Left colon (tissue), 2 donors: ENCODE measurements at places on chromosomes 11 and 22.

- DNase-seq, result peak; percentile 52
These were observed 6.8 kb downstream of the MICAL2 start for GRCh38 chr11:12117200-12117599.

DNA sequence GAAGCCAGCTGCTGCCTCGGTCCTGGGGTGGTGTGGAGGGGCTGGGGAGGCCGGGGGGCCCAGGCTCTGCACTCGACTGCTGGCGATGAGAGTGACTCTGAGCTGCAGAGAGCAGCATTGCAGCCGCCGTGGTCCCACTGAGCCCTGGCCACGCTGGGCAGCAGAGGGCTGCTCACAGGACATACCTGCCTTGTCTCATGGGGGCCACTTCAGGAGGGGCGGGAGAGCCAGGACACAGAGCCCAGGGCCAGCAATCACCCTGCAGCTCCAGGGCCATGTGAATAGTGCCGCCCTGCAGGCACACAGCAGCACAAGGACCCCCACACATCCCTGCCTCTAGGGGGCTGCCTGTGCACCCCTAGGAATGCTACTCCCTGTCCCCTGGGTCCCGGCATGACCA, 147.0 kb downstream of the CRYBB2 start:
- peak; percentile 13 for DNase-seq

DNA sequence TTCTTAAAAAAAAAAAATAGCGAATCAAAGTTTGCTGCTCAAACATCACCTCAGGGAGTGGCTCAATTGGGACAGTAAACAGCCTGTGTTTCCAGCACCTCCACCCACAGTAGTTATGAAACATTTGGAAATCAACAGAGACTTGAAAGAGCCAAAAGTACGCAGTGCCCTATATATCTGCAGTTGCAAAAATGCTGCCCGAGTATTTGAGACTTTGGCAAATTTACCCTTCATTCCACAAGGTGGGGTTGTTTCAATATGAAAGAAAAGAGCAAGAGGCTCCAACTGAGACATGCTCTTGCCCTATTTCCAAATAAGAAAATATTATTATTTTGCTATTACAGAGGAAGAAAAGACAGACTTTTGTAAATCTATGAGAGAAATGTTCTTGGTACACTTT, 851.1 kb upstream of the RAG2 start:
- DNase-seq, result no peak

DNA sequence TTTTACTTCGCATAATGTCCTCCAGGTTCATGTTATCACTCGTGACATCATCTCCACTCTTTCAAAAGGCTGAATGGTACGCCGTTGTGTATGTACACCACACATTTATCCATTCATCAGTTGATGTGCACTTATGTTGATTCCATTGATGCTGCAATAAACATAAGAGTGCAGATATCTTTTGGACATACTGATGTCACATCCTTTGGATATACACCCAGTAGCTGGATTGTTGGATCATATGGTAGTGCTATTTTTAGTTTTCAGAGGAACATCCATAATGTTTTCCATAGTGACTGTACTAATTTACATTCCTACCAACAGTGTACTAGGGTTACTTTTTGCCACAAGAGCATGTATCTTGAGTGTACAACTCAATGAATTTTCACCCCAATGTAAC, 25.0 kb upstream of the NELL1 start:
- DNase-seq, result no peak

DNA sequence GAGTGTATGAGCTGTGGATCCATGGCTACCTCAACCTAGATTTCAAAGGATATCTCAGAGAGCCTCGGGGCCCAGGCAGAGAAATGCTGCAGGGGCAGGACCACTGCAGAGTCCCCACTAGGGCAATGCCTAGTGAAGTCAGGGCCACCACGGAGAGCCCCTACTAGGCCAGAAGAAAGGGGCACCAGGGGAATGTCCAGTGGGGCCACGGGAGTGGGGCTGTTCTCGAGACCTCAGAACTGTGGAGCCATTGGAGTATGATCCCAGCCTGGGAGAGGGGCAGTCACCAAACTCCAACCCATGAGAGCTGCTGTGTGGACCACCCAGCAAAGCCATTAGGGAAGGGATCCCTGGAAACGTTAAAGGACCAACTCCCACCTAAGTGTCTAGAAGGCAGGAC, 24.5 kb downstream of the RTL6 start:
- DNase-seq, result no peak

GRCh38 chr11:113457784-113458183, 17.4 kb downstream of the DRD2 start:
- peak; percentile 34 for DNase-seq

DNA sequence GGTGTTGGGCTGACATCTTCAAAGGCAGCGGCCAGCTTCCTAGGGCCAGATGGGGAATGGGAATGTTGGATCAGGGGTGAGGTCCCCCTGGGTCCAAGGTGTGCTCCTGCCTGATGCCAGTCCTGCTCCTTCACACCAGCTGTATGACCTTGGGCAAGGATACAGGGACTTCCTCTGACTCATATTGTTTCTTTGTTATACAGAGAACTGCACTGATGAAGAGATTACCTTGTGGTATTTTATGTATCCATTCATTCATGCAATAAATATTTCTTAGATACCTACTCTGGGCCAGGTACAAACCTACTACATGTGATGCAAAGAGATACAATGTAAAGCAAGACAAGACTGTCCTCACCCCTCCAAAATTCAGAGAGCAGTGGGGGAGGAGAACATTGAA, 3.9 kb upstream of the OPCML start:
- no peak for DNase-seq

DNA sequence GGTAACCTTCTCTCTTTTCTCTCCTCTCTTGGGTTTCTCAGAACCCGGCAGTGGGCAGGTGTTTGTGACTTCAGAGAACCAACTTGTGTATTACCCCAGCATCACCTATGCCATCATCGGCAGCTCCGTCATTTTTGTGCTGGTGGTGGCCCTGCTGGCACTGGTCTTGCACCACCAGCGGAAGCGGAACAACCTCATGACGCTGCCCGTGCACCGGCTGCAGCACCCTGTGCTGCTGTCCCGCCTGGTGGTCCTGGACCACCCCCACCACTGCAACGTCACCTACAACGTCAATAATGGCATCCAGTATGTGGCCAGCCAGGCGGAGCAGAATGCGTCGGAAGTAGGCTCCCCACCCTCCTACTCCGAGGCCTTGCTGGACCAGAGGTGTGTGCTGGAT, 62.2 kb downstream of the COMMD9 start:
- no peak for DNase-seq

- DNase-seq, result no peak
These were observed 499.4 kb upstream of the API5 start for GRCh38 chr11:42812361-42812760.

DNA sequence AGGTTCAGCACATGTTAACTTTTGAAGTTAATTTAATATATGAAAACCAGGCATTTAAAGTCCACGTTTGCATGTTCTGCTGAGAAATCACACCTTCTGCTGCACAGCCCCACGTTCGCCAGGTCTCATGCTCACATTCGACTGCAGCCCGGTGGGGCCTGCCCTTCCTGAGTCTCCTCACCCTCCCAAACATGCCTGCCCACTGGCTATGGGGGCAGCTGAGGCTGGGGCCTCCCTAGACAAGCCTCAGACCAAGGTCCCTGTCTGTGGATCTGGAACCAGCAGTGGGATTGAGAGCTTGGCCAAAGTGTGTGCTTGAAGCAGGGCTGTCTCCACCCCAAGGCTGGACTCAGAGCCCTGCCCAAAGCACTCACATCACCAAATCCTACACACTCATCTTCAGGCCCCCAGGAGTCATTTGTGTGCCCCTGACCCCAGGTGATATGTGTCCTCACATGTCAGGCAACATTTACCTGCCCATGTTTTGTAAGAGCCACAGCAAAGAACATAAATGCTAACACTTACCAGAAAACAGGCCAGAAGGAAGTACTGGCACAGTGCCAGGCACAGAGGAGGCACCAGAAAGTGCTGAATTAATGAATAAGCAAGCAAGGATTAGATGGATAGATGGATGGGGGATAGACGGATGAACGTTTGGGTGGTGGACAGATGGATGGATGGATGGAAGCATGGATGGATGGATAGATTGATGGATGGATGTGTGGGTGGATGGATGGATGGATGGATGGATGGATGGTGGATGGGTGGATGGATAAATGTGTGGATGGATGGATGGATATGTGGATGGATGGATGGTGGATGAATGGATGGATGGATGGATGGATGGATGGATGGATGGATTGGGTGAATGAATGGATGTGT, 9.4 kb upstream of the FADD start:
- DNase-seq, result no peak

- no peak for DNase-seq
These were observed 36.7 kb downstream of the NCAM1 start for GRCh38 chr11:112997857-112998466.

GRCh38 chr11:34300926-34301295, 56.9 kb downstream of the ABTB2 start:
- DNase-seq, result no peak
